Fibroblast of lung (primary cell): ENCODE measurements at places on chromosomes 7 and 10.

GRCh38 chr10:14023673-14024328, 306.9 kb downstream of the FRMD4A start:
- DNase-seq, result no peak

- DNase-seq, result no peak
Observed at GRCh38 chr7:112511451-112512202, 30.8 kb downstream of the LSMEM1 start.

GRCh38 chr10:114996542-114996941, 58.5 kb downstream of the TRUB1 start:
- DNase-seq, result peak; percentile 54

- DNase-seq, result peak; percentile 86
Observed at GRCh38 chr7:99267841-99268576, 4.6 kb upstream of the MYH16 start.

DNA sequence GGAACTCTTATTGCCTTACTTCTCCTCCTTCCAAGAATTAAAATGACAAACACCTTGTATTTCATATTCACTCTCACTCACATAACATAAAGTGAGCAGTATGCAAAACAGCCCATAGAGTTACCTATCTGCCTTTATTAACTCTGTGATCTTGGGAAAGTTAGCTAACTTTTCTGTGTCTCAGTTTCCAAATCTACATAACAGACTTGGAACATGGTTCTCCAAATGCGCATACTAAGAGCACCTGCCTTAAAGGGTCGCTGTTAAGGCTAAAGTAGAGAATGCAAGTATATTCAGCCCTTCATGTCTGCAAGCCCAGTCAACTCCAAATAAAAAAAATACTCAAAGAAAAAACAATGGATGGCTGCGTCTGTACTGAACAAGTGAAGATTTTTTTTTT, 121.8 kb upstream of the C1QL3 start:
- DNase-seq, result no peak

DNA sequence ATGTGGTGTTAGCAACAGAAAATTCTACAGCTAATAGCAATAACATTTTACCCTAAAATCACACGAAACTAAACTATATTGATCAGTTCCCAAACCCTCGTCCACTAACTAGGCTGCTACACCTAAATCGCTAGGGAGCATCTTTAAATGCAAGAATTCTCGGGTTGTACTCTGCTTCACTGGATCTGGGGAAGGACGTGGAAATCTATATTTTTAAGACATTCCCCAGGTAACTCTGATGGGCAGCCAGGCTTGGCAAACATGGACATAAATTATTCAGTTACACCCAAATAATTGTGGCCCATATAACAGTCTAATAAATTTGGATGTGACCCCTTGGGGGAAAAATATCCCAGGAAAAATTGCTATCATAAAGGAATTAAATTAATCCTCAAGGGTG, 36.3 kb upstream of the NFE2L3 start:
- DNase-seq, result no peak

DNA sequence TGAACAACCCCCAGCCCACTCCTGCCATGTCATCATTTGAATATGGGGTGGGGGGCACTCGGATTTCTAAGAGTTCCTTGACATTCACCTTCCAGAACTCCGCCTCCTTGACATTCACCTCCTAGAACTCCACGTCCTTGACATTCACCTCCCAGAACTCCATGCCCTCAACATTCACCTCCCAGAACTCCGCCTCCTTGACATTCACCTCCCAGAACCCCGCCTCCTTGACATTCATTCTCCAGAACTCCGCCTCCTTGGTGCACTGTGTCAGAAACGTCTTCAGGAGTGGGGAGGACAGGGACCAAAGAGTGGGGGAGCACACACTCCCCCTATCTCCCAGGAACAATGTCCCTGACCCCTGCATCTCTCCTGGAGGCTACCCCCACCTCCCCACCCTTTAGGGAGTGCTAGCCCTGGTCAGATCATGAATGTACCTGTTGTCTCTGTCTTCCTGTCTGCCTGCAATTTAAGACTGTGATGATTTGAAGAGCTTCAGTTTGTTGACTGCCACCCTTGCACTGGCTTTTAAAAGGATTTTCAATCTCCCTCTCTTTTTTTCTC, 110.1 kb downstream of the NPTX2 start:
- no peak for DNase-seq
